ENCODE measurements at places on chromosomes 5 and 9.

GRCh38 chr5:1882337-1883119 is at the start of gene IRX4:
Gene IRX4, minus strand, starts transcription at chr5:1882925. Its CDS starts 278 bp downstream, at chr5:1882647.
- no peak for DNase-seq

DNA sequence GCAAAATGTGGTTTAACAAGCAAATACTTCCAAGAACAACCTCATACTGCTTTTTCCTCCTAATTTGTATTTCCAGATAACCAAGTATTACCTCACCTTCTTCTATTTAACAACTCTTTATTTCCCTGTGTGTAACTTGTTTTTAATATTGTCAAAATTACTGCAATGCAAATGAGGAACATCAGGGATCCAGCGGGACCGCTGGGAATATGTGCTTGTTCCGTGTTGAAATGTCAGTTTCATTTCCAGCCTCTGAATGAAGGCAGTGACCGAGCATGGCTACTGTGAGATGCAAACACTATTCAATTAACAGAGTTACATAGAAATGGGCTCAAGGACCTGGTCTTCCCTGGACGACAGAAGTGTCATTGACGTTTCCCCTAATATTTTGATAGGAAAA is 110.8 kb upstream of the CTSL start:
- DNase-seq, result no peak

DNA sequence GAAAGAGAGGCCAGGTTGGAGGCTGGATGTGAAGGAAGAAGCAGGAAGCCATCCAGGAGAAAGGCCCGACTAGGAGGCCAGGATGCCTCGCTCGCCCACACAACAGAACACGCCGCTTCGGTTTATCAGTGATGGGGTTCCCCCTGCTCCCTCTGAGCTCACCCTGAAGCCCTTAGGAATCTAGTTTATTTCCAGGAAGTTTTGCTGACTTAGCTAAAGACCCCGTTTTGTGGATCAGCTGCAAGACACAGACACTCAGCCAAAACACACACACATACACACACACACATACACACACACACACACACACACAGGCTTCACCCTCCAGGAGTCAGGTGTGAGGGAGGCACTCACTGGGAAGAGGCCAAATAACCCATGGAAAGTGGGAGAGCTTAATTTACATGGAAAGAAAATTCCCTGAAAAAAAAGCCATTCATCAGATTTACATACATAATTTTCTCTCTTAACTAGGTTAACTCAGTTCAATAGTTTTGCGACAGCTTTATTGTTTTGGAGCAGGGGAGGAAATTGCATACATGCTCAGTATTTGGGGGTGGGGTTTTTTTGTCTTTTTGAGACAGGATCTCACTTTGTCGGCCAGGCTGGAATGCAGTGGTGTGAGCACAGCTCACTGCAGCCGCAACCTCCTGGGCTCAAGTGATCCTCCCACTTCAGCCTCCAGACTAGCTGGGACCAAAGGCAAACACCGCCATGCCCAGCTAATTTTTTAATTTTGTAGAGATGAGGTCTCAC is 92.7 kb upstream of the HAND1 start:
- DNase-seq, result no peak

DNA sequence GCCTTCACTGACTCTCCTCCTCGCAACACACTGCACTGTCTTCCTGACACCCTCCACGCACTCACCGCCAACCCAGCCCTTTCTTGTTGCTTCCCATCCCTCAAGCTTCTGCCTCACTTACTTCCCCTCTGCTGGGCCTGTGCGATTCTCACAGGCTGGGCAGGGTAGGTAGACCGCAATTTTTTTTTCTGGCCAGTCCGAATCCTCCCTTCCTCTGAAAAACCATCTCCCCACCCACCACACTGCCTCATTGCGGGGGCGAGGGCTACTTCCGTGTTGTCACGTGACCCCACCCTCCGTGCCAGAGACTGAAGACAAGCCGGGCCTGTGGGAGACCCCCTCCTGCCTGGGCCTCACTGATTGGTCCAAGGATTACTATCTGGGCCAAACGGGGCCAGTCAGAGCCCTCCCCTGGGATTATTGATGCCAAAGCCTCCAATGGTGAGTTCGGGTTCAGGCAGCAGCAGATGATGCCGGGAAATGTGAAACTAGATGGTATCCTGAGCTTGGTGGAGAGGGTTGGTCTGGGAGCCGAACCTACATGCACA is 73.1 kb downstream of the STK10 start:
- peak; percentile 93 for DNase-seq

- no peak for DNase-seq
Measured at GRCh38 chr5:143188083-143188482, 215.4 kb downstream of the NR3C1 start.

DNA sequence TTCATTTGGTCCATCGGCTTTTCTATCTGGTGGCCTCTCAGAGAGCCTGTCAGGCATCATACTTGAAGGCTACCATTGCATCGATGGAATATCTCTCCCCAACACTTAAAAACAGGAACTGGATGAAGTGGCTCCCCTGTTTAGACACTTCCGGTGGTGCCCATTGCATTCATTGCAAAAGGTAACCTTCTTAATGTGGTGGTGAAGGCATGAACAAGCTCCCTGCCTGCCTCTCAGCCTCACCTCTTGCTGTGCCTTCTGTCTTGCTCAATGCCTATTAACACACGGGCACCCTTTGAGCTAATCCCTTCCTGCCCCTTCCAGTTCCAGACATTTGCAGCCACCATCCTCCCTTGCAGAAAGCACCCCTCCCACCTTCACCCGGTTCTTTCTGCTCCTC is 233.1 kb upstream of the MSX2 start:
- DNase-seq, result no peak

DNA sequence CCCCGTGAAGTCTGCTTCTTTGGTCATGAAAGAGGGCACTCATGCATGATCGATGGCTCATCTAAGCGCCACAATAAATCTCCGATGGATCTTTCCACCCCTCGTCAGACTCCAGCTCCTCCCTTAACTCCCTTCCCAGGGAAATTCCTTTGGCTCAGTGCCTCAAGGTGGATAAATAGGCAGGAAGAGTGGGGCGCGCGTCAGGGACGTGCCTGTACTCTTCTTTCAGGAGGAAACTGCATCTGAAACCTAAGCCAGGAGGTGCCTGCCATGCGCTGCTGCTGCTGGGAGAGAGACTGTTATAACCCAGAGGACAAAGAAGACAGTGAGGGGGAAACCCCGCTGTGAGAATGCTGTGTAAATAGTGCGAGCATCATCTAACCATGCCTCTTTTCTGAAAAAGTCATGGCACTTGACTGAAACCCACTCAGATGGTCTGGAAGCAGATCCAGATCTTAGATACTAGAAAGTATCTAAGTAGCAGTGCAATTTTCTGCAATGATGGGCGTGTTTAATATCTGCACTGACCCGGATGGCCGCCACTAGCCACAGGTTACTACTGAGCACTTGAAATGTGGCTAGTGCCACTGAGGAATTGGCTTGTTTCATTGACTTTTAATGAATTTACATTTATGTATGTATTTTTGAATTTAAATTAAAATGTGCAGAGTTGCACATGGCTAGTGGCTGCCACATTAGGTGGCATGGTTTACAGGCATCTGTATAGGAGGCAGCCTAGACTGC is 120.3 kb upstream of the BASP1 start:
- DNase-seq, result no peak

GRCh38 chr5:176743136-176743861 is 67.1 kb upstream of the UNC5A start:
- DNase-seq, result peak; percentile 19

- no peak for DNase-seq
Measured at GRCh38 chr5:81046041-81046440, 85.9 kb downstream of the RASGRF2 start.

GRCh38 chr5:90601468-90601867 is 42.9 kb downstream of the ADGRV1 start:
- DNase-seq, result no peak

DNA sequence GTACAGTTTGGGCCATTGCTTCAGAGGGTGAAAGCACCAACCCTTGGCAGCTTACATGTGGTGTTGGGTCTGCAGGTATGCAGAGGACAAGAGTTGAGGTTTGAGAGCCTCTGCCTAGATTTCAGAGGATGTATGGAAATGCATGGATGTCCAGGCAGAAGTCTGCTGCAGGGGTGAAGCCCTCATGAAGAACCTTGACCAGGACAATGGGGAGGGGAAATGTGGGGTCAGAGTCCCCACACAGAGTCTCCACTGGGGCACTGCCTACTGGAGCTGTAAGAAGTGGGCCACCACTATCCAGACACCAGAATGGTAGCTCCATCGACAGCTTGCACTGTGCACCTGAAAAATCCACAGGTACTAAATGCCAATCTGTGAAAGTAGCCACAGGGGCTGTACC is 113.6 kb upstream of the SPATA31C2 start:
- DNase-seq, result no peak

DNA sequence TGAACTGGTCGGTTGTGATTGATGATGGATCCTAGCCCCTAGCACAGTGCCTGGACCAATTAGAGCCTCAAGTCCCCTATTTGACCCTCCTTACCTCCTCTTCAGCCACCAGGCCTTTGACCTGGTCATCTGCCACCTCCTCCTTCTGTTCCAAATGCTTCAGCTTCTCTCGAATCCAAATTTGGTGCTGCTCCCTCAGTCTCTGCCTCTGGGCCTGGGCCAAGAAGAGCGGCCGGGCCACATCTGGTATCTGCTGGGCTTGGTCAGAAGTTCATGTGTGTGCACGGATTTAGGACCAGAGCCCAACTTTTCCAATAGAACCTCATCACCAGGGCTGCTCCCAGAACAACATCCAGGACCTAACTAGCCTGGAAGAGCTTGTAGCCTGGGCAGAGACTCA is 6.5 kb downstream of the SLC35A4 start:
- DNase-seq, result peak; percentile 15

GRCh38 chr5:56852228-56853000 is 37.1 kb downstream of the MAP3K1 start:
- DNase-seq, result no peak

DNA sequence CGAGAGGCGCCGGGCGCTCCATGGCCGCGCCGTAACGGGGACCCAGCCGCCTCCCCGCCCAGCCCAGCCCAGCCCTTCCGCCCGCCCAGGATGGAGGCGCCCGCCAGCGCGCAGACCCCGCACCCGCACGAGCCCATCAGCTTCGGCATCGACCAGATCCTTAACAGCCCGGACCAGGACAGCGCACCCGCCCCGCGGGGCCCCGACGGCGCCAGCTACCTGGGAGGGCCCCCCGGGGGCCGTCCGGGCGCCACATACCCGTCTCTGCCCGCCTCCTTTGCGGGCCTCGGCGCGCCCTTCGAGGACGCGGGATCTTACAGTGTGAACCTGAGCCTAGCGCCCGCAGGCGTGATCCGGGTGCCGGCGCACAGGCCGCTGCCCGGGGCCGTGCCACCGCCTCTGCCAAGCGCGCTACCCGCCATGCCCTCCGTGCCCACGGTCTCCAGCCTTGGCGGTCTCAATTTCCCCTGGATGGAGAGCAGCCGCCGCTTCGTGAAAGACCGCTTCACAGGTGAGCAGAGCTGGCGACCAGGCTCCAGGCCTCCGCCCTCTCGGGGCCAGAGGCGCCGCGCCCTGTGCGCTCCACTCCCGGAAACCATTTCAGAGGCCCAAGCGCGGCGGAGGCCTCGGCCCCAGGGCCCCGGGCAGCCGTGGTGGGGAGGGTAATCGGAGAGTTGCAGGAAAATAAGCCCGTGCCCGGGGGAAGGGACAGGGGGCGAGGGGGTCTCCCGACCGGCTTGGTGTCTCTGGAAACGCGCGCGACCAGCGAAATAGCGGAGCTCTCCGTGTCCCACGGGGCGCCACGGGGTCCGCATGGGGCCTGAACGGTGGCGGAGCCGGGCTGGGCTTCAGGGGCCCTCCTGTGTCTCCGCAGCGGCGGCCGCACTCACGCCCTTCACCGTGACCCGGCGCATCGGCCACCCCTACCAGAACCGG is 496 bp downstream of the TLX3 start:
- DNase-seq, result peak; percentile 26

GRCh38 chr5:115627295-115627865 is 1.5 kb upstream of the TMED7 start:
- DNase-seq, result no peak

DNA sequence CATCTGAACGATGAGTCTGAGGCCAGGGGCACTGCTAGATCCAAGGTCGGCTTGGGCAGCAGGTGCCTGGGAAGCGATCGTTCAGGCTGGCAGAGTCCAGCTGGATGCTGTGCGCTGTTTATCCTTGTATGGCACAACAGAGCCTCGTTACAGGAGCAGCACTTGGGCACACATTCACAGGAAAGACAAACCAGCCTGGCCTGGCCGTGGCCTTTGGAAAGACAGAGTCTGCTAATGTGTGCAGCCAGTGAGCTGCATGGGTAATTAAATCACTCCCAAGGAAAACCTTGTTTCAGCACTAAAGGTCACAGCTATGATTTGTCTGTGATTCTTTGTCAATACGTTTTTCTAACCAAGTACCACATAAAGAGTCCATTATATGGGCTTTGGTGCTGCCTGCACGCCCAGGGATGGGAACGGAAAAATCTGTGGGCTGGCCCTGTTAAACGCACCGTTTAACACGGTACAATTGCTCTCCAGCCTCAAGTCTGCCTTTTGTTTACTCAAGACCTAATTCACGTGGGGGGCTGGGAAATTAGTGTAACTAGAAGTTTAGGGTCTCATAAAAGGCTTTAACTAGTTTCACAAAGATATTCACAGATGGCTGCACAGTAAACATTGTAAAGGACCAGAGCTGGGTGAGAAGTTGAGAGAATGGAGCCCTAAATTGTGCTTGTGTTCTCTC is 509.3 kb downstream of the KDM4C start:
- no peak for DNase-seq

GRCh38 chr9:133637451-133638055 is 1.4 kb downstream of the DBH start:
- DNase-seq, result no peak

DNA sequence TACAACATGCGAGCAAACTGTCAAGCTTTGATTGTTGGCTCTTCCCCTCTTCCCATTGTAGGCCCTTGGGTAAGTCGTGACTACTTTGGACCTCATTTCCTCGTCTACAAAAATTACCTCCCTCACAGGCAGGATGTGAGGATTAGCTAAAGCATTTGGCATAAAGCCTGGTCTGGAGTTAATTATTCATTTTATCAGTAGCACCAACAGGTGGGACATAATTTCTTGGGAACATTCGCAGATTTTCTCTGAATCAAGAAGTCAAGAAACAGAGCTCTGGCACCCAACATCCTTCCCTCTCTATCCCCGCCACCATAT is 39.9 kb upstream of the SEMA6A start:
- no peak for DNase-seq

DNA sequence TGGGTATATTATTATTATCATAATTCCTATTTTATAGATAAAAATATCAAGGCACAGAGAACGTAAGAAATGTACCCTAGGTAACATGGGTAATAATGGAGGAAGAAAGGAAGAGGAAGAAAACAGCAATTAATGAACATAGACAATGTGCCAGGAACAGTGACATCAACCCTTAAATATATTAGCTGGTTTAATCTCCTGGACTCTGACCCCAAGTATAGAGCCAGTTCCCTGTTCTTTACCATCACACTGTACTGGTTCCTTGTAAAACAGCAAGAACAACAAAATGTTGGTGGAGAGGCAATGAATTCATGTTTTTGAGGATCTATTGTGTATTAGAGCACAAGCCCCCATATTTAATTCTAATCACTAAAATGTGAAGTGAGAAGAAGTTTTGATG is 192.1 kb downstream of the SMC2 start:
- DNase-seq, result no peak

- peak; percentile 24 for DNase-seq
Measured at GRCh38 chr9:101458963-101459631, 23.5 kb upstream of the ALDOB start.

Measured in stimulated activated CD8-positive, alpha-beta memory T cell treated with anti-CD3 and anti-CD28 coated beads, Interleukin-4, amount 100 ng/mL, for 48 hours (primary cell).